ENCODE measurements at places on chromosomes 4 and X.

DNA sequence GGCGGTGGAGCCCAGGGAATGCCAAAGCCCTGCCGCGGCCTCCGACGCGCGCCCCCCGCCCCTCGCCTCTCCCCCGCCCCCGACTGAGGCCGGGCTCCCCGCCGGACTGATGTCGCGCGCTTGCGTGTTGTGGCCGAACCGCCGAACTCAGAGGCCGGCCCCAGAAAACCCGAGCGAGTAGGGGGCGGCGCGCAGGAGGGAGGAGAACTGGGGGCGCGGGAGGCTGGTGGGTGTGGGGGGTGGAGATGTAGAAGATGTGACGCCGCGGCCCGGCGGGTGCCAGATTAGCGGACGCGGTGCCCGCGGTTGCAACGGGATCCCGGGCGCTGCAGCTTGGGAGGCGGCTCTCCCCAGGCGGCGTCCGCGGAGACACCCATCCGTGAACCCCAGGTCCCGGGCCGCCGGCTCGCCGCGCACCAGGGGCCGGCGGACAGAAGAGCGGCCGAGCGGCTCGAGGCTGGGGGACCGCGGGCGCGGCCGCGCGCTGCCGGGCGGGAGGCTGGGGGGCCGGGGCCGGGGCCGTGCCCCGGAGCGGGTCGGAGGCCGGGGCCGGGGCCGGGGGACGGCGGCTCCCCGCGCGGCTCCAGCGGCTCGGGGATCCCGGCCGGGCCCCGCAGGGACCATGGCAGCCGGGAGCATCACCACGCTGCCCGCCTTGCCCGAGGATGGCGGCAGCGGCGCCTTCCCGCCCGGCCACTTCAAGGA lies at the start of gene FGF2:
Gene FGF2 (plus strand): TSS at position 279 of the 705 bp plus-strand sequence. CDS start 344 bp downstream, at position 623.
- DNase-seq = peak; percentile 91
- H3K36me3 ChIP-seq = no peaks in the 10 kb centered on the region
- H3K4me3 ChIP-seq = peak within 1 kb of the TSS; percentile 69
- no peaks in the 10 kb centered on the region for H3K27me3 ChIP-seq
- H3K27ac ChIP-seq = peak within 1 kb of the TSS; percentile 80
- H3K4me1 ChIP-seq = peaks cover 29% of the 10 kb centered on the region

GRCh38 chr4:21167711-21168110 lies 467.5 kb downstream of the PACRGL start:
- no peak overlapping the region for H3K27ac ChIP-seq
- no peak for DNase-seq
- H3K4me3 ChIP-seq = no peak overlapping the region
- no peaks in the 10 kb centered on the region for H3K36me3 ChIP-seq
- H3K4me1 ChIP-seq = no peaks in the 10 kb centered on the region
- H3K27me3 ChIP-seq = no peaks in the 10 kb centered on the region

DNA sequence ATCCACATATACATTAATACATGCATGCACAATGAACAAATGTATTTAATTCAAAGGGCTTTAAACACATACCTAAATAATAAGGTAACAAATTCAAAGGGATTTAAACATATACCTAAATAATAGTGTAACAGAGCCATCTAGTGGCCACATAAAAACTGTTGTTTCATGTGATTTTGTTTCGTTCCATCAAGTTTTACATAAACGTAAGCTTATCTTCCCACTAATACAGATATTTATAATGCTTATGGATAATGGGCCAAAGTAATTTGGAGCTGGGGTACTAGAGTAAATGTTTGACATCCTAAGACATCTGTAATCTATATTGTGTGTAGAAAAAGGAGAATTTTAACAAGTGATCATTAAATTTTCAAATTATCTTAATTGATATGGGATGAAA lies 82.3 kb downstream of the PRSS12 start:
- H3K4me3 ChIP-seq = no peak overlapping the region
- H3K36me3 ChIP-seq = no peaks in the 10 kb centered on the region
- no peaks in the 10 kb centered on the region for H3K27me3 ChIP-seq
- peak; percentile 76 for DNase-seq
- H3K4me1 ChIP-seq = no peaks in the 10 kb centered on the region

- no peaks in the 10 kb centered on the region for H3K4me1 ChIP-seq
- H3K4me3 ChIP-seq = no peak overlapping the region
- peaks cover 100% of the 10 kb centered on the region for H3K27me3 ChIP-seq
- H3K27ac ChIP-seq = no peak overlapping the region
- no peaks in the 10 kb centered on the region for H3K36me3 ChIP-seq
These were observed 106.5 kb downstream of the CPZ start for GRCh38 chr4:8699063-8699385.

- H3K27me3 ChIP-seq = no peaks in the 10 kb centered on the region
- H3K4me1 ChIP-seq = peaks cover 24% of the 10 kb centered on the region
- no peaks in the 10 kb centered on the region for H3K36me3 ChIP-seq
- H3K27ac ChIP-seq = no peak overlapping the region
These were observed 64.9 kb upstream of the SOD3 start for GRCh38 chr4:24730256-24731001.

DNA sequence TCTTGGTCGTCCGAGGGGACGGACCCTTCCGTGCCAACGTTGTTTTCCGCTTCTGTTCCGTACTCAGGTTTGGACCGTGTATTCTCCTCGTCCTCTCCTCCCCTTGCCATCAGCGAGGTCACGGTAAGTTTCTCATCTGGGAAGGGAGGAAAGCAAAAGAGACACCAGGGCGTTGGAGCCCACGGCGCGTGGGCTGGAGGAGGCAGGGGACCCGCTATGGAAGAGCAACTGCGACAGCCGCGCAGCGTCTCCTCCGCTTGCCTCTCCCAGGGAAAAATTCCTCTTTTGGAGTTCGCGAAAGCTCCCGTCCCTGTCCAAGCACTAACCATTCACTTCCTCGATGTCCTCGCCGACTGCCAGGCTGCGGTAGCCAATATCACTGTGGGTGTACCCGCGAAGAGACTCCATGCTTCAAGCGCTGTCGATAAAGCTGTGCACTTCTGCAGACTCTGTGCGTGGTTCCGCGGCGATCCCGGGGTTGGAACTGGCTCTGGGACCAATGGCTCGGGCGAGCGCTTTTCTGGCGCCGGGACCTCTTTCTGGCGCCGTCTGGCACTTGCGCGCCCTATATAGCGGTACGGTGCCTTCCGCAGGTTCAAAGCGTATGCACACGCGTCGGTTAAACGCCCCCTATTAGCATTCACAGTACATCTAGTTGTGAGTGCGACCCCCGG lies at the start of gene ESX1:
Gene ESX1 (minus strand): TSS at position 492 of the 674 bp plus-strand sequence. CDS start 84 bp downstream, at position 408.
- peak within 1 kb of the TSS; percentile 19 for H3K4me3 ChIP-seq
- peaks cover 22% of the 10 kb centered on the region for H3K4me1 ChIP-seq
- no peaks in the 10 kb centered on the region for H3K27me3 ChIP-seq
- no peaks in the 10 kb centered on the region for H3K36me3 ChIP-seq

GRCh38 chrX:45592101-45592500 lies 391.4 kb upstream of the DIPK2B start:
- no peak for DNase-seq
- no peaks in the 10 kb centered on the region for H3K36me3 ChIP-seq
- H3K27me3 ChIP-seq = no peaks in the 10 kb centered on the region
- H3K4me1 ChIP-seq = no peaks in the 10 kb centered on the region

GRCh38 chr4:7999695-8000094 lies 60.0 kb upstream of the AFAP1 start:
- no peaks in the 10 kb centered on the region for H3K4me1 ChIP-seq
- H3K36me3 ChIP-seq = no peaks in the 10 kb centered on the region
- no peaks in the 10 kb centered on the region for H3K27me3 ChIP-seq
- H3K27ac ChIP-seq = no peak overlapping the region

DNA sequence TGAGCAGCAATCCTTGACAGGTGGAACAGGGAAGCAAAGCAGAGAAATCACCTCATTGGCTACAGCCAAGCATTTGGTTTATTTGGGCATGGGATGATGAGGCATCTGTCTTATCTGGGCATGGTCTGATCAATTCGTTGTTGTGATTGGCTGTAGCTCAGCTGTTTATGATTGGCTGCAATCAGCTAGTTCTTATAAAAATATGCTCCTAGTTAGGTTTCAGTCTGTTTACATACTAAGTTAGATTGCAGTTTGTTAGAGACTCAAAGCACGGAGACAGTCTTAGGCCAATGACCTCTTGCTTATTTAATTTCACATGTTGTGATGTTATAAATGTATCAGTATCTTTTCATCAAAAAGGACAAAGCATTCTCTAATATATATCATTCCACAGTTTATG lies 312.0 kb downstream of the PDGFC start:
- no peak overlapping the region for H3K4me3 ChIP-seq
- H3K27ac ChIP-seq = no peak overlapping the region
- no peak for DNase-seq
- H3K36me3 ChIP-seq = no peaks in the 10 kb centered on the region

DNA sequence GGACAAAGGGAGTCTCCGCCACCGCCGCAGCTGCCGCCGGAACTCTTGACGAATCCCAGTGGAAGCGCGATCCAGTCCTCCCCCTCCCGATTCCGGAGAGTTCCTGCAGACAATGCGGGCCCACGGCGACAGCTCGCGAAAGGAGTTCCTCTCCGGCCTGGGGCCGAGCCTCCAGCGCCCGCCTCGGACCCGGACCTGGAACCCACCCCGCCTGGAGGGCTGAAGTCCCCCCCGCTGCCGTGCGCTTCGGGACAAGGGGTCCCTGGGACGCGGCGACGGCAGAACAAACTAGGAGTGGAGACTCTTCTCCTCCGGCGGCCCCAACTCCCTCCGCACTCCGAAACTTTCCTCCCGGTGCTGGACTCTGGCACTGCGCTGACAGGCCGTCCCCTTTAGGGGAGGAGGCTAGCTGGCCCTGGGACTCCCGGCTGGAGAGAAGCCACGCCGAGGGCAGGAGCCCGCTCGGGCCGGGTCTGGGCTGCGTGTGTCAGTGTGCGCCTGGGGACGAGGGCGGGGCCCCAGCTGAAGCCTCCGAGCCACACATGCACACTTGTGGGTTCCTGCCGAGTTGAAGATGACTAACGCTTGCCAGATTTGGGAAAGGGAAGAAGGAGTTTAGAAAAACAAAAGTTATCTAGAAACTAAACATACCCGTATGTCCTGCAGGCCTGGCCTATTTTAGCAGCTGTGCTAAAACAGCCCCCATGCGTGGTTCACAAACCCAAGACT lies at the start of gene ANTXR2:
Gene ANTXR2 (minus strand): TSS at position 486 of the 729 bp plus-strand sequence. CDS start 669 bp downstream, outside the sequence.
- H3K27me3 ChIP-seq = no peaks in the 10 kb centered on the region
- H3K4me3 ChIP-seq = peak within 1 kb of the TSS; percentile 81
- H3K4me1 ChIP-seq = peaks cover 5% of the 10 kb centered on the region
- peak; percentile 85 for DNase-seq

GRCh38 chrX:1477801-1478458 lies 25.2 kb upstream of the ASMTL start:
- DNase-seq = no peak
- no peaks in the 10 kb centered on the region for H3K36me3 ChIP-seq
- H3K4me1 ChIP-seq = peaks cover 7% of the 10 kb centered on the region
- H3K27ac ChIP-seq = no peak overlapping the region

DNA sequence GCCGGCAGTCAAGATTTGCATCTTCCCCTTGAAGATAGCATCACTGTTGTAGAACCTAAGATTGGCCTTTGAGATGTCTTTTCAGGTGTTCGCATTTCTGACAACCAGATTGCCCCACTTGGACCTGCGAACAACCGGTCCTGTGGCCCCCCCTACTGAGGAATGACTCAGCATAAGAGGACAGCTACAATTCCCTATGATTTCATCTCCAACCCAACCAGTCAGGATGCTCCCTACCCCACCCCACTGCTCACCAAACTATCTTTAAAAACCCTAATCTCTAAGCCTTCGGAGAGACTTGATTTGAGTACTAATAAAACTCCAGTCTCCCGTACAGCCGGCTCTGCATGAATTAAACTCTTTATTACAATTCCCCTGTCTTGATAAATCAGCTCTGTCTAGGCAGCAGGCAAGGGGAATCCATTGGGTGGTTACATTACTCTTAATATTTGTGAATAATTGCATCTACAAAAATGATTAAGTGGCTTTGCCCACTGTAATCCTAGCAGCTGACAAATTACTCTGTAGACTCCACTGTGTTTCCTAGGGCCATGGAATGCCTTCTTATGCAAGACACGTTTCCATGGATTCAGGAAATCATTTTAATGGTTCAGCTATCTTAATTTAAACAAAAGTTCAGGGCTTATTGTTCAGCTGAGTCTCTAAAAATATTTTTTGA lies 95.4 kb downstream of the GPR143 start:
- H3K27me3 ChIP-seq = no peaks in the 10 kb centered on the region
- H3K27ac ChIP-seq = no peak overlapping the region
- H3K4me3 ChIP-seq = no peak overlapping the region
- H3K4me1 ChIP-seq = no peaks in the 10 kb centered on the region
- DNase-seq = no peak
- no peaks in the 10 kb centered on the region for H3K36me3 ChIP-seq

- peak; percentile 15 for DNase-seq
- no peak overlapping the region for H3K27ac ChIP-seq
- no peaks in the 10 kb centered on the region for H3K27me3 ChIP-seq
- H3K4me3 ChIP-seq = no peak overlapping the region
- no peaks in the 10 kb centered on the region for H3K36me3 ChIP-seq
These were observed 329.1 kb upstream of the SMIM31 start for GRCh38 chr4:164424846-164425245.

GRCh38 chr4:43163101-43163792 lies 270.7 kb downstream of the GRXCR1 start:
- no peak overlapping the region for H3K4me3 ChIP-seq
- no peak for DNase-seq

GRCh38 chr4:11073621-11074051 lies 355.1 kb downstream of the HS3ST1 start:
- no peaks in the 10 kb centered on the region for H3K4me1 ChIP-seq
- no peaks in the 10 kb centered on the region for H3K27me3 ChIP-seq
- H3K4me3 ChIP-seq = no peak overlapping the region
- no peak for DNase-seq

- H3K27ac ChIP-seq = peak overlapping the region; percentile 77
- DNase-seq = peak; percentile 68
- no peak overlapping the region for H3K4me3 ChIP-seq
- H3K4me1 ChIP-seq = no peaks in the 10 kb centered on the region
These were observed 217.6 kb downstream of the ZNF674 start for GRCh38 chrX:46327566-46328115.

DNA sequence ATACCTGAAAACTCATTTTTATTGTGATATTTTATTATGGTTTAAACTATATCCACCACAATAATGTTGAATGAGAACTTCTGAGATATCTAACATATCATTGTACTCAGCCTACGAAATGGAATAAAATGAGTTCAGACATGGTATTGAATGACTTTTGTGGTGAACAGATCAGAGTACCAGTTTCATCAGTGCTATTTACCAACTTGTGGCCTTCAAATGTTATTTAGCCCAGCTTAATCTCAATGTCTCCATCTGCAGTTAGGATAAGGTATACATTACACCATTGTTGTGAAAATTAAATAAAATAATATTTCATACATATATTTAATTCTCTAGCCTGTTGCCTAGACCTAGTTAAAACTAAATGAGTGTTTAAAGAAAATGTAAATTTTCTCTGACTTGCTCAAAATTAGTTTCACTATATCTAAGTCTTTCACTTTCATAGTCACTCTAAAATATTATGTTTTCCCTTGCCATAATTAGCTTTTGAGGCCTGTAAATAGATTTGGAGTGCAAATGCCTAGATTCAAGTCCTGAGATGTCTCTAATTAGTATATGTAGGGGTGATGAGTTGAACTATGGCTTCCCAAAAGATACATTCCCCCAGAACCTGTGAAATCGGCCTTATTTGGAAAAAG lies 594.2 kb downstream of the STPG2 start:
- DNase-seq = no peak
- H3K36me3 ChIP-seq = no peaks in the 10 kb centered on the region
- no peaks in the 10 kb centered on the region for H3K27me3 ChIP-seq
- H3K4me3 ChIP-seq = no peak overlapping the region

GRCh38 chr4:2406920-2407319 lies 11.5 kb downstream of the ZFYVE28 start:
- H3K27me3 ChIP-seq = no peaks in the 10 kb centered on the region
- no peak overlapping the region for H3K27ac ChIP-seq
- peaks cover 16% of the 10 kb centered on the region for H3K4me1 ChIP-seq
- no peak overlapping the region for H3K4me3 ChIP-seq
- no peaks in the 10 kb centered on the region for H3K36me3 ChIP-seq
- no peak for DNase-seq
